Testis (tissue), 5 donors: ENCODE measurements at places on chromosomes 13 and 19. TPM values are rescaled to one million over a fixed set of nuclear protein-coding genes. Genes with fewer than 3 reads are reported as not detected.

DNA sequence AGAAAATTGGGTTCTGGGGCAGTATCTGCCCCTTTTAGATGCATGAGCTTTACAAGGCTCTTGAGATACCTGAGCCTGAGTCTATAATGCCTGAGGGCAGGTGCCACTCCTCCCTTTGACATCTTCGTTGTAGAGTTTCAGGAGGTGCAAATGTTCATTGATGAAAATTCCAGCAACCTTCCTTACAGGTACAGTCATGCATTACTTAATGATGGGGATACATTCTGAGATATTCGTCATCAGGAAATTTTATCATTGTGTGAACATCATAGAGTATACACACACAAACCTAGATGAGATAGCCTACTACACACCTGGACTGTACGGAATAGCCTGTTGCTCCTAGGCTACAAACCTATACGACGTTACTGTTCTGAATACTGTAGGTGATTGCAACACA, 310.0 kb downstream of the SHISA2 start:
- no peaks in the 10 kb centered on the region for H3K36me3 ChIP-seq
- no peak overlapping the region for H3K27ac ChIP-seq
- DNase-seq, result no peak
- H3K4me3 ChIP-seq, result no peak overlapping the region
- no peaks in the 10 kb centered on the region for H3K4me1 ChIP-seq

EPS8L1 gene
- total RNA-seq, result 3.4 TPM

ANKRD24 gene
- 21.1 TPM for total RNA-seq

ZNF440 gene
- total RNA-seq, result 16.7 TPM

GDF15 gene
- 2.5 TPM for total RNA-seq

SHISA7 gene
- 0.43 TPM for total RNA-seq

DNA sequence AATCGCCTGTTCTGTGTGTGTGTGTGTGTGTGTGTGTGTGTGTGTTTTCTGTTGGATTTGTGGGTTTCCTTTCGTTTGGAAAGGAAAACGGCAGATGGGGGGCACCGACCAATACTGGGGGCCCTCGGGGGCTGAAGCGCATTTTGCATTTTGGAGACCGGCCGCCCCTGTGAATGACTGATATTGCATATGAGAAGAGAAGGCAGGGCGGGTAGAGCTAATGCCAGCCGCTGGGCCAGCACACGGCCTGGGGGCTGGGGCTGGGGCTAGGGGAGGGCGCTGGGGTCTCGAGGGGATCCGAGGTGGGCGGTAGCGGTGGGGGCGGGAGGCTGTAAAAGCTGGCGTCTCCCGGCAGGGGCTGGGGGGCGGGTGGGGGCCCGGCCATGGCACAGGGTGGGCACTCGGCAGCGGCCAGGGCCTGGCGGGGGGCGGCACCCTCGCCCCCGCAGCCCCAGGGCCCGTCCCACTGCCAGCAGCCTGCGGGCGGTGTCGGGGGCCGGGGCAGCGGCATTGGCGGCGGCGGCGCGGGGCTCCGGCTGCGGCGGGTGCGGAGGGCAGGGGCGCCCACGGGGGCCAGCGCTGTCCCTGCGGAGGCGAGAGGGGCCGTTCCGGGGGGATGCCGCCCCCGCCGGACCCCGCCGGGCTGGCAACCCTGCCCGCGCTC, 11.2 kb downstream of the ANO8 start:
- H3K4me3 ChIP-seq, result no peak overlapping the region
- H3K27ac ChIP-seq, result no peak overlapping the region
- DNase-seq, result no peak
- H3K27me3 ChIP-seq, result no peaks in the 10 kb centered on the region
- peaks cover 30% of the 10 kb centered on the region for H3K4me1 ChIP-seq

KLK4 gene
- 0.31 TPM for total RNA-seq

OR7A5 gene
- total RNA-seq, result 4.3 TPM

GJB2 gene
- total RNA-seq, result 2.9 TPM

SERPINE3 gene
- total RNA-seq, result 0.12 TPM

DNA sequence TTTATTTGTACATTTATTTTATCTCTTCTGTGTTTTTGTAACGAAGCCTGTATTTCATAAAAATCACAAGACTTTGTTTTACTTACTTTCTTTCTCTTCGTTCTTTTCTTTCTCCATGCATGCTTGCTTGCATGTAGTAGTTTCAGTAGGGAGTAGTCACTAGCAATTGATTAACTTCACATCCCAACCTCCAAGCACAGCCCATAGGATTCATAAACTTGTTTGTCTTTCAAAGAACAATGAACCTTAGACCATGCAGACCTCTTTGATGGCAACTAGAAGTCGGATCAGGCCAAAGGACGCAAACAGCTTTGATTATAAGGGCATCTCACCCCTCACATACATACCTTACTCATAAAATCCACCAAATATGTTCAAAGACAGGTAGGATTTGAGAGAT, 3.1 kb upstream of the PRR20A start:
- no peaks in the 10 kb centered on the region for H3K4me1 ChIP-seq
- H3K4me3 ChIP-seq, result no peak overlapping the region

GRCh38 chr13:112917056-112917664, 51.9 kb upstream of the MCF2L start:
- no peak overlapping the region for H3K4me3 ChIP-seq
- no peaks in the 10 kb centered on the region for H3K36me3 ChIP-seq
- no peaks in the 10 kb centered on the region for H3K4me1 ChIP-seq
- H3K27ac ChIP-seq, result no peak overlapping the region
- DNase-seq, result no peak

DNA sequence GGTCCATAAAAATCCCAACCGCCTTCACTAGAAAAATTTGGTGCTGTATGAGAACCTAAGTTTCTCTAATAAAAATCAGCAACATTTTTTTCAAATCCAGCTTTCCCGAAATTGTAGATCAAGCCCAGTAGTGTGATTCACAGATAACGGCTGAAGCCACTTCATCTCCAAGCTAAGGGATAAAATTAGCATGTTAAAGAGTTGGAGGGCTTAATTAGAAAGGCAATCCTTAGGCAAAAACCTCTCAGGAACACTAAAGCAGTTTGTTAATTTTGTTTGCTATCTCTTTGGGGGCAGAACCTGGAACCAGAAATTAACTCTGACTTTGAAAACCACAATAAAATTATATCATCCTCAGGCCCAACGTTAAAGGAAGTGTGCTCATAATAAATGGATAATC, 820.2 kb downstream of the GPC5 start:
- H3K36me3 ChIP-seq, result no peaks in the 10 kb centered on the region
- H3K27me3 ChIP-seq, result no peaks in the 10 kb centered on the region
- no peak for DNase-seq
- no peak overlapping the region for H3K27ac ChIP-seq
- H3K4me3 ChIP-seq, result no peak overlapping the region

GRCh38 chr19:5951338-5951861, 26.5 kb downstream of the RANBP3 start:
- H3K4me3 ChIP-seq, result no peak overlapping the region
- no peaks in the 10 kb centered on the region for H3K36me3 ChIP-seq
- DNase-seq, result peak; percentile 23
- H3K4me1 ChIP-seq, result peaks cover 56% of the 10 kb centered on the region

ITGBL1 gene
- 5.7 TPM for total RNA-seq

DNA sequence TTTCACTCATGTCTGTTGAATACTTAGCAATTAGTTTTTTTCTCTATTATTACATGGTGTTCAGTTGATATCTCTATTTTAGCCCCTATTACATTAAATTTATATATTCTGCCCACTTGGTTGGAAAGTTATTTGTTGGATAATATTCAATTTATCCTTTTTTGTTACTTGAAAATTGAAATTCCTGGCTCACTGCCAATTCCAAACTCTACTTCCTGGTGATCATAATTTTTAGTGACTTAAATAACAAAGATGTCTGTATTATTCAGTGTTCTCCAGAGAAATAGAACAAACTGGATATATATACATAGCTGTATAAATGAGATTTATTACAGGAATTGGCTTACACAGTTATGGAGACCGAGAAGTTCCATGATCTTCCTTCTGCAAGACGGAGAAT, 93.6 kb downstream of the GPC5 start:
- no peaks in the 10 kb centered on the region for H3K4me1 ChIP-seq
- H3K27ac ChIP-seq, result no peak overlapping the region
- no peaks in the 10 kb centered on the region for H3K27me3 ChIP-seq

TICAM1 gene
- total RNA-seq, result 6.3 TPM

DNA sequence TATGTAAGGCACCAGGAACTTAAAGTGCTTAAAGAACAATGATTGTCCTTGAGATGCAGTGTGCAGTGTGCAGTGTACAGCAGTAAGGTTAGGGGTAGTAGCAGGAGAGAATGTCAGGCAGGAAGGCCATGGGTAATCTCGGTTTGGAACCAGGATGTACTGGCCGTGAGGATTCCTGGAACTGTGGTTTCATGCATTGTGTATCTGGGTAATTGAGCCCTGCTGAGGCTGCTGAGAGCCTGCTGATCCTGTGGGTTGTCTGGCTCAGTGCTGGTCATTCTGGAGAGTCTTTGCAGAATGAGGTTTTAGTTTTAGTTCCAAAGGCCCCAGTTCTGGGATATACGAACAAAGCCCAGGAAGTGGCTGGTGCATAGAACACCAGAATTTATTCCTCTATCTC, 71.0 kb downstream of the ZNF568 start:
- no peak overlapping the region for H3K27ac ChIP-seq
- no peak for DNase-seq
- no peaks in the 10 kb centered on the region for H3K27me3 ChIP-seq
- H3K36me3 ChIP-seq, result no peaks in the 10 kb centered on the region
- H3K4me3 ChIP-seq, result no peak overlapping the region

DNA sequence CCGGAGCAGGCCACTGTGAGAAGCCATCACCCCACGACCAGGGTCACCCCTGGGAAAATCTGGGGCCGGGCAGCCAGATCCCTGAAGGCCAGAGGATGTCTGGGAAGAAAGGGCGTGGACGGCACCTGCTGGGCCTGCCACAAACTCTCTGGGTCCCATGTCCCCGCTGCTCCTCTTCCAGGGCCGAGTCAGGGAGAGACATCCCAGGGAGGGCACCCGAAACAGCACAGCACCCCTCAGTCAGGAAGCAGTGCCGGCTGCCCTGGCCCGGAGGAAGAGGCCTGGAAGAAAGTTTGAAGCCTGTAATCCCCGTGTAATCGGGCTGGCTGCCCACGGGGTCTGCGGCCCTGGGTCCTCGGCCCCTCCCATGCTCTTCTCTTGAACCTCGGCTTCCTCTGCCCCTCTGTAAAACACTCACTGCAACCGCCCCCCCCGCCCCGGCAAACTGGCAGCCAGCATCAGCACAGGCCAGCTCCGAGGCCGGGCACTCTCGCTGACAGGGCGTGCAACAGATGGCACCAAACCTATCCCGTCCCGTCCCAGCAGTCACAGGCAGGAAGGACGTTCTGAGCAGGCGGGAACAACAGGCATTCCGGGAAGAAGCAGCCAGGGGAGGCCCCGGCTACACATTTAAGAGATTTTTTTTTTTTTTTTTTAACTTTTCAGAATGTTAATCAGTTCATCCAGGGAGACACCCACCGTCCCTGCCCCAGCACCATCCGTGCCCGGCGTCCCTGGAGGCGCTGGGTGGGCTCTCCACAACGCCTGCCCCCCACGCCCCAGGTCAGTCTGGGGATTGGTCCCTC, 1.5 kb downstream of the SBNO2 start:
- H3K36me3 ChIP-seq, result no peaks in the 10 kb centered on the region
- H3K4me3 ChIP-seq, result peak overlapping the region; percentile 71
- no peaks in the 10 kb centered on the region for H3K27me3 ChIP-seq
- peak overlapping the region; percentile 95 for H3K27ac ChIP-seq

- no peak overlapping the region for H3K27ac ChIP-seq
- DNase-seq, result no peak
- H3K27me3 ChIP-seq, result no peaks in the 10 kb centered on the region
- H3K36me3 ChIP-seq, result no peaks in the 10 kb centered on the region
- no peak overlapping the region for H3K4me3 ChIP-seq
Measured at GRCh38 chr19:19588546-19588945, 29.9 kb downstream of the PBX4 start.

ZNF429 gene
- total RNA-seq, result 32.3 TPM

LGALS14 gene
- total RNA-seq, result not detected

DNA sequence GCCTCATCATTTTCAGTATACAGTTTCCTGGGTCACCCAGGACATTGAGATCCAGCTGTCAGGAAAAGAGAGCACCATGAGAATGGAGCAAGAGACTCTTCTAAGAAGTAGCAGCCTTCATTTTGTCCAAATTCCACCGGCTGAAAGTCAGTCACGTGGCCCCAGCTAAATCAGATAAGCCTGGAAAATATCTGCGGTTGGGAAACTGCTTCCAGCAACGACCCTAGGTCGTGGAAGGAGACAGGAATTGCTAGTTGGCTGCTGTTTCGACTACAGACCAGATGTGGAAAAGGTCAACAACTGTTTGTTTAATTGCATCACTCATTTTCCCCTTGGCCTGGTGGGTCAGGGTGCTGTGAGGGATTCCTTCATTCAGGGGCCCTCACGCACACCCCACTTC, 107.0 kb downstream of the ZNF536 start:
- H3K27me3 ChIP-seq, result no peaks in the 10 kb centered on the region
- H3K36me3 ChIP-seq, result no peaks in the 10 kb centered on the region
- H3K4me3 ChIP-seq, result no peak overlapping the region
- no peak overlapping the region for H3K27ac ChIP-seq

- H3K36me3 ChIP-seq, result no peaks in the 10 kb centered on the region
- peaks cover 18% of the 10 kb centered on the region for H3K4me1 ChIP-seq
- no peak overlapping the region for H3K4me3 ChIP-seq
- DNase-seq, result peak; percentile 26
- H3K27ac ChIP-seq, result peak overlapping the region; percentile 65
Measured at GRCh38 chr13:113545455-113545930, 39.1 kb upstream of the TFDP1 start.

ZNF737 gene
- total RNA-seq, result 13.6 TPM

- H3K4me1 ChIP-seq, result no peaks in the 10 kb centered on the region
- DNase-seq, result no peak
- no peak overlapping the region for H3K4me3 ChIP-seq
- no peak overlapping the region for H3K27ac ChIP-seq
- no peaks in the 10 kb centered on the region for H3K27me3 ChIP-seq
Measured at GRCh38 chr13:77874406-77874805, 44.2 kb downstream of the EDNRB start.

- H3K36me3 ChIP-seq, result no peaks in the 10 kb centered on the region
- H3K27ac ChIP-seq, result no peak overlapping the region
- peaks cover 4% of the 10 kb centered on the region for H3K4me1 ChIP-seq
- no peak overlapping the region for H3K4me3 ChIP-seq
- no peaks in the 10 kb centered on the region for H3K27me3 ChIP-seq
Measured at GRCh38 chr19:35063940-35064818, 22.7 kb downstream of the HPN start.

SLC25A41 gene
- 3.9 TPM for total RNA-seq

DNA sequence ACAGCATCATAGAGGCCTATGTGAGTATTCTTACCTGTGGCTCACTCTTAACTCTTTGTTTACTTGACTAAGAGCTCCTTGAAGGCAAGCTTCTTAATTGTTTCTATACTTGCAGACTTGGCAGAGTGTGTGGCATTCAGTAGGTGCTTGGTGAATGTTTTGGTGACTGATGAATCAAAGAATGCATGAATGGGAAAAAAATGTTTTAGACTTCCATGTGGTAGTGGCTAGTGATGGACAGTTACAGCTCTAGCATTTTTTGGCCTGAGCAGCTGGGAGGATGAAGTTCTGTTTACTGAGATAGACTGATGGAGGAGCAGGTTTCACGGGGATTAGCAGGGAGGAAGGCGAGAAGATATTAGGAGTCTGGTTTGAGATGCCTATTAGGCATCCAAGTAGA, 13.6 kb downstream of the HAS1 start:
- peaks cover 2% of the 10 kb centered on the region for H3K4me1 ChIP-seq
- H3K4me3 ChIP-seq, result no peak overlapping the region
- DNase-seq, result no peak
- H3K27me3 ChIP-seq, result no peaks in the 10 kb centered on the region
